Small intestine (tissue), 16 donors: ENCODE measurements at places on chromosomes 7 and 10. TPM values are rescaled to one million over a fixed set of nuclear protein-coding genes. Genes with fewer than 3 reads are reported as not detected.

- peaks cover 2% of the 10 kb centered on the region for H3K4me1 ChIP-seq
- no peak for DNase-seq
- H3K36me3 ChIP-seq = peaks cover 39% of the 10 kb centered on the region
- H3K27ac ChIP-seq = no peak overlapping the region
These were observed 17.5 kb downstream of the HNRNPF start for GRCh38 chr10:43391496-43391895.

DNA sequence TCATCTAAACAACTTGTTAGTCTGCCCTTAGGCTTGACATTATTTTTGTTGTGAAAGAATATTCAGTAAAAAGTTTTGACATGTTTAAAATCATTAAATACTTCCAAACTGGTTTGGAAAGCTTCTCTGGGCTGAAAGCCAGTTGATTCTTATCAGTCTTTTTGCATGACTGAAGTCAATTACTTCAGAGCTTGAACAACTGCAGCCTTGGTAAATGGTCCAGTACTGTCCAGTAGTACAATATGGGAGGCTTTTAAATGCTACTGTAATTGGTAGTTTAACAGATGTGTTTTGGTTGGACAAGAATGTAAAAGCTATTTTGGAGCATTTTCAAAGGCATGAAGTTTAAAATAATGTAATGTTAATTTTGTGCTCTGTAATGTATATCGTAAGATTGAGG is 103.4 kb downstream of the SDK1 start:
- H3K36me3 ChIP-seq = no peaks in the 10 kb centered on the region
- no peak overlapping the region for H3K27ac ChIP-seq
- no peak for DNase-seq

GRCh38 chr10:74384615-74385183 is 233.7 kb downstream of the ADK start:
- H3K4me3 ChIP-seq = no peak overlapping the region
- no peaks in the 10 kb centered on the region for H3K4me1 ChIP-seq
- H3K27me3 ChIP-seq = no peaks in the 10 kb centered on the region
- no peak overlapping the region for H3K27ac ChIP-seq
- no peaks in the 10 kb centered on the region for H3K36me3 ChIP-seq

- H3K4me1 ChIP-seq = peaks cover 53% of the 10 kb centered on the region
- H3K4me3 ChIP-seq = no peak overlapping the region
- no peaks in the 10 kb centered on the region for H3K36me3 ChIP-seq
- H3K27ac ChIP-seq = no peak overlapping the region
- DNase-seq = peak; percentile 74
These were observed 30.1 kb downstream of the TNS3 start for GRCh38 chr7:47551668-47552440.

ODAD2 gene
- polyA plus RNA-seq = not detected

- H3K4me1 ChIP-seq = peaks cover 6% of the 10 kb centered on the region
- peak overlapping the region; percentile 69 for H3K4me3 ChIP-seq
- H3K27ac ChIP-seq = peak overlapping the region; percentile 59
These were observed 631 bp downstream of the HPS6 start for GRCh38 chr10:102065561-102066398.

NEBL gene
- polyA plus RNA-seq = 1.4 TPM

LIPM gene
- polyA plus RNA-seq = not detected

GRCh38 chr10:102616066-102616770 is 28.1 kb upstream of the TRIM8 start:
- H3K27ac ChIP-seq = no peak overlapping the region
- H3K4me3 ChIP-seq = no peak overlapping the region
- peaks cover 20% of the 10 kb centered on the region for H3K4me1 ChIP-seq
- peak; percentile 43 for DNase-seq

SRRT gene
- 77.1 TPM for polyA plus RNA-seq

PLCE1 gene
- 2.5 TPM for polyA plus RNA-seq

STK31 gene
- 0.24 TPM for polyA plus RNA-seq
